ENCODE measurements at places on chromosomes 5 and 9.

- DNase-seq, result no peak
These were observed 233.2 kb upstream of the RFX3 start for GRCh38 chr9:3758816-3759576.

GRCh38 chr9:121876255-121876654, 216.9 kb downstream of the TTLL11 start:
- no peak for DNase-seq

GRCh38 chr5:10595672-10596309, 31.9 kb downstream of the ANKRD33B start:
- DNase-seq, result no peak

- no peak for DNase-seq
These were observed 88.2 kb downstream of the PRRT1B start for GRCh38 chr9:131633491-131634031.

GRCh38 chr5:119284031-119284430, 71.8 kb upstream of the TNFAIP8 start:
- DNase-seq, result no peak

DNA sequence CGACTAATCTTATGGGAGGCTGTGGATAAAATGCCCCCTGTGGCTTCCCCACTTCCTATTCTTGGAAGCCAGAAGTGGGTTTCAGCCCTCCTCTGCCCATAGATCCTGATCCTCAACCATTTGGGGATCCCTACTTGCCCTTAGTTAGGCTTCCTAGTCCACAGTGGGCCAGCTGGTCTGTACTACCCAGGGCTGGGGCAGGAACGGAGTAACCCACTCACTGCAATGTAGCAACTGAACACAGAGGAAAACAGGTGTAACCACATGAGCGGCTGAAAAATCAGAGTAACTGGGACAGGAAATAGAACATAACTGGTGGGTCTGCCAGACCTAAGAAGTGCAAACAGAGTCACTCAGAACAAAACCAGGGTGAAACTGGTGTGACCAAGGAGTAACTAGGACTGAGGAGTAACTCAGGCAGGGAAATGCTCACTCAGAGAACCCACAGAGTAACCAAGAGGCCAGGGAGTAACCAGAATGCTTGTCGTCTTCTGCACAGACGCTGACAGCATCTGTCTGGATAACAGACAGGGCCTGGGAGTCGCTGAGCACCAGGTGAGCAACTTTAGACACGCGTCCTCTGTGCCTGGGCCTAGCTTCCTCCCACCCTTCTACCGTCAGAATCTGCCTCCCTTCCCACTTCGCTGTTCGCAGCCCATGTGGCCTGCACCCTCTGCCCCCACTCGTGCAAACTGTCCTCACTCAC, 1.0 kb downstream of the AQP3 start:
- no peak for DNase-seq

DNA sequence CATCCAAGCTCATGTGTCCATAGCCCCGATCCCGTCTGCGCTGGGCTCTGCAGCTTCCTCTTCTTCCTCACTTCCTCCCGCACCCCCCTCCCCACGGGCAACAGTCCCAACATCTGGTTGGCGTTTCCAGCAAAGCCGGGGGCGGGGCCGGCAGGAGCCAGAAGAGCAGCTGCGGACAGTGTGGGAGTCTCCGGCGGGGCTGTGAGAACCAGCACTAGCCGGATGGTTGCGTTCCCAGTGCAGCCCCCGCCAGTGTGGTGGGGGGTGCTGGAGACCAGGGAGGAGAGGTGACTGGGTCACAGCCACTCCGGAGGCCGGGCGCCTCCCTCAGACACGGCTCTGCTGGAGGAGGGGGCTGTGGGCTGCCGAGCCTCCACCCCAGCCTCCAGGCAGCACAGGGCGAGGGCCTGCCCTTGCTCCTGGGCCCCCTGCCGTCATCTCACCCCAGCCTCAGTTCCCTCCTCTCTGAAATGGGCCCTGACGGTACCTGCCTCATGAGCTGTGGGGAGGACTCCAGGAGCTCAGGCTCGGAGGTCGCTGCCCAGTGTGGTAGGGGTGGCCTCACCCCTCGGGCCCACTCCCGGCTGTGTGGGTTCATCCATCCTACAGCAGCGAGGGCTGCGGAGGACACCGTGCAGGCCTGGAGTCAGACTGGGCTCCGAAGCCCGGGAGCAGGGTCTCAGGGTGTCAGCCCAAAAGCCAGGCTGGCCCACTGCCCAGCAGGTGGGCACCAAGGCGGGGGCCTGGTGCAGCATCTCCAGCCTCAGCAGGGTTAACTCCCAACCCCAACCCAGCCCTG, 41.5 kb upstream of the NOTCH1 start:
- DNase-seq, result no peak

DNA sequence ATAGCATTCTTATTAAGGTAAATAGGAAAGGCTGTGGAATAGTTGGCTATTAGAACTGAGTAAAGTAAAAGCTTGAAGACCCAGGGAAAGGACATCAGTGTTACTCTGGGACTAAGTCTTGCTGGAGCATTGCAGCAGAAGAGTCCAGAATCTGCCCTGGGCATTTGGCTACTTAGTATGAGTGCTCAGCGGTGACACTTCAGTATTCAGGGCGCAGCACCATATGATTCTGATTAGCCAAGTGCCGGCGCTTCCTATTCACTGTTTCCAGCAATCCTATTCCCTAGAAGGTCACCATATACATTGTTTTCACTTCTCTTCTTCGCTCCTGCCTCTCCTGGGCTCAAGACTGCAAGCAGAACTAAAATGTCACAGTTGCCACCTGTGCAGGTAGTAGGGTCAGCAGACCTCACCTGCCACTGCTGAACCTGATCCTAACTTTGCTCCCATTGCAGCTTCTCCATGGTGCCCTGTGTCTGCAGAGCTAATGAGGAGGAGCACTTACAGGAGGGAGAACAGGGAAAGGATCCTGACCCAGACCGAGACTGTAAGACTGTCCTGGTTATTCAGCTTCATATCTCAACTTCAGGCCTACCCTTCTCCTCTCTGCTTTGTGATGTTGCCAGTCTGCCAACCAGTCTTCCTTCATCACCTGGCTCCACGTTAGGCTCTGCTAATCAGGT, 313.6 kb upstream of the PIK3R1 start:
- DNase-seq, result no peak

DNA sequence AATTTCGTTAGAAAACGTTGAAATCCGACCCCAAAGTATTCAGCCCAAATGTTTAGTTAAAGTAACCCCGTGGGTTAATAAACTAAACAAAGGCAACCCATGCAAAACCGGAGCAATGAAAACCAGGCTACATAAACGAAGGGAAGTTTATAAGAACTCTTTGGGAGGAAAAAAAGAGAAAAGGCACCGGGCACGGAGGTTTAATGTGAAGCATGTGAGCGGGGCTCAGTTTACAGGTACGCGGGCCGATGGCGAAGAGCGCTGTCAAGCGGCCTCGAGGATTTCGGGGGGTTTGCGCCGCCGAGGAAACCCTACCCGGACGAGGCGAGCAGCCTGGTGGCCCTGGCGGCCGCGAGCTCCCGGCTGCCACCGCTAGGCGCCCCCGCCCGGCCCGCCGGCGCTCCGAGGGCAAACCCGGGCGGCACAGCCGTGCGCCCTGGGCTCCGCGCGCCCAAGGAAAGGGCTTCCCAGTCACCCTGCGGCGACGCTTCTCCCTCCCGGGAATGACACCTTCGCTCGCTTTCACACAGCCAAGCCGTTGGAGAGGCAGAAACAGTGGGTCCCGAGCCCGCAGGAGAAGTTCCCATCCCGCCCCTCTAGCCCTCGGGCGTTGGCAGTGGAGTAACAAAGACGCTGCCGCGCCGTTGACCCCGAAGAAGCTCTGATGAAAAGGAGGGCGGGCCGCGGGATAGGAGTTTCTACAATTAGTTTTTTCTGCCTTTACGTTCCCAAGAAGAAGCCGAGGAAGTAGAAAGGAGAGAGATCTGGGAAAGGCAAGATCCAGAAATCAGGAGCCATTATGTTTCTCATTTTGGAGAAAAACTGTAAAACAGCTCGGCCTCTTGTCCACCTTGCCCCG, 126.0 kb downstream of the TMEM174 start:
- no peak for DNase-seq

DNA sequence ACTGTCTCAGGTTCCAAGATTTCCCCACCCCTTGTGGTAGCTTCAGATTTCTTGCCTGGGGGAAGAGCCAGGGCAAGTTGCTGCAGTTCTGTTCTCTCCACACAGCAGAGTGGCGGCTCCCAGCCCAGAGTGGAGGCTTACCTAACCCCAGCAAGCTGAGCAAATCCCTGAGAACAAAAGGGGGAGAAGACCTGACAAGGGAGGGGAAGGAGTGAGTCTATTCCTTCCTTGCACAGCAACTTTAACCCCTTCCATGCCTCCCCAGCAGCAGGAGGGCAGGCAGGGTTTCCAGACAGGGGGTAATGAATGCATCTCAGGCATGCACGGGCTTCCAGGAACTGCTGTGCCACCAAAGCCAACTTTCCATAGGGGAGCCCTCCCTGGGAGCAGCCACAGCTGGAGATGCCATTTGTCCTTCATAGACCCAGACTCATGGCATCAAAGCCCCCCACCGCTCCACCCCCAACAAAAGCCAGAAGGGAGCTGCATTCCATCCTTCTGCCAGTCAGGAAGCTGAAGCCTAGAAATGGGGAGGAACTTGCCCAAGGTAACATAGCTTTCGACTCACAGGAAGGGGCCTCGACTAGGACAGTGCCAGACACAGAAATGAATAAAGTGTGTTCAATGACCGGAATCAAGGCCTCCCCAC, 28.8 kb upstream of the FAT2 start:
- no peak for DNase-seq

DNA sequence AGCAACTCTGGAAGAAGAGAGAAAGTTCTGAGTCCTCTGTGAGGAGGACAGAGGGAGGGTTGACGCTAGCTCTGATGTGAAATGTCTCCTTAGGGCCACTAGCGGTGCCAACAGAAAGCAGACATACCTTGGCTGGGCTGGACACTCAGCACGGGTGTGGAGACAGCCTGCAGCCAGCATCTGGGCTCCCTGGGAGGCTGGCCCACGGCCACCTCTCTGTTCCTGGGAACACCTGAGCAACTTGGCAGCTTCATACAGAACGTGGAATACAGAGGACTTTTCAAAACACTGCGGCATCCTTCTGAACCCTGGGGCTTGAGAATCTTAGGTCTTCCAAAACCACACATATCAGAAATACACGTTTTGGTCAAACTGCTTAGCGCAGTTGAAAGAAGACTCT, 269.1 kb downstream of the FSTL4 start:
- DNase-seq, result no peak

- DNase-seq, result no peak
These were observed 42.5 kb downstream of the GTF3C4 start for GRCh38 chr9:132712753-132713152.

- DNase-seq, result no peak
These were observed 11.1 kb upstream of the SPATA31E1 start for GRCh38 chr9:87871425-87872078.

GRCh38 chr5:58466939-58467338, 7.1 kb upstream of the PLK2 start:
- no peak for DNase-seq

DNA sequence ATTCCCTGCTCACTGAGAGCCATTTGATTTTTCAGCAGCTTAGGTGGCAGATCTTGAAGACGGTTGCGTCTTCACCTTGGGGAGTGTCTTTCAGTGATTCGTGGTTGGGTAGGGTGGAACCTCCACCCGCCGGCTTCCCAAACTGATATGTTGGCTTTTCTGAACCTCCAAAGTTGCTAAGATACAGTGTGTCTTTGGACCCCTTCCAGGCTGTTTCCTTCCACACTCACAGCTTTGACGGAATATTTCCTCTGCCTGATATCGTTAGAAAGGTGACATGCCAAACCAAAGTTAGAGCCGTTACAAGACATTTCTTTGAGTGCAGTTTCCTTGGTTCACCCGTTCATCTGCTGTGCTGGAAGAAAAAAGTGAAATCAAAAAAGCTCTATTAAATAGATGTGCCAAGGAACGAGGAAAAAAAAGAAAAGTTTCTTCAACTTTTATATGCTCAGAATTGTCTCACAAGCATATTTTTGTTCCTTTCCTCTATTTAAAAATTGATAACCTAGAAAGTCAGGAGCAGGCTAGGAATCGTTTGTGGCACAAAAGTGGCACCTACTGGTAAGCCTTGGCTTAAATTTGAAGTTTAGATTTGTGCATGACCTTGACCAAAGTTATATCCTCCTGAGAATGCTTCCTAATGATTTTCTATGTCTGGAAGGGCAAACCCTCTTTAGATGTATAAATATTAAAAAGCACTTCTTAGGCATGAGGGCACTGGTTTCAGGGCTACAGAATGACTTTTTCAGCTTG, 270.7 kb upstream of the WWC1 start:
- DNase-seq, result no peak

- DNase-seq, result no peak
These were observed 114.3 kb downstream of the DEPDC1B start for GRCh38 chr5:60585618-60586017.

GRCh38 chr5:6407558-6408259, 29.4 kb upstream of the MED10 start:
- DNase-seq, result no peak

DNA sequence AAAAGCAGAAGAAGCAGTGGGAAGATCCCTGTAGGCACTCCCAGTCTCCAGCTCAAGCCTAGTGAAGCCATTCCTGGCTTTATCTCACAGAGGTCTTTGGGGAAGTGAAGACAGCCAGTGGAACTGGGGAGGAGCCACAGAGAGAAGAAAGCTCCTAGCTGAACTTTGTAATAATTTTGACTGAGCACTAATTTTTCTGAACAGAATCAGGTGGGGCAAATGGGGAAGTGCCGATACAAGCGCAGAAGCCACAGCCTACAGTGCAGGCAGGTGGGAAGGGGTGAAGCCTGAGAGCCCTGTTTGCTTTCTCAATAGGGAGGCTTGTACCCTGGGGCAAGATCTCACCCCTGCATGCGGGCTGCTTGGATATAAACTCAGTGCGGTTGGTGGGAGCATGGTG, 48.4 kb upstream of the SNAPC3 start:
- no peak for DNase-seq

DNA sequence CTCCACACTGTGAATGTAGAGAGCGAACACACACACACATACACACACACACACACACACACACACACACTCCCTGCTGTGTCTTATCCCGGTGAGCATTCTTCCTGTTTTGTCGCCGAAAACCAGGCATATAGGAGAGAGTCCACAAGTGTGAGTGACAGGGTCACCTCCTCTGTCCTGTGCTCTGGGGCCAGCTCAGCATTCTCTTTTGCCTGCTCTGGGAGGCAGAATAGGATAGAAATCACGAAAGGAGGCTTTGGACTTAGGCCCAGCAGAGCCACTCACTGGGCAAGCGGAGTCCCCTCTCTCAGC, 3.0 kb downstream of the LAMC3 start:
- no peak for DNase-seq

DNA sequence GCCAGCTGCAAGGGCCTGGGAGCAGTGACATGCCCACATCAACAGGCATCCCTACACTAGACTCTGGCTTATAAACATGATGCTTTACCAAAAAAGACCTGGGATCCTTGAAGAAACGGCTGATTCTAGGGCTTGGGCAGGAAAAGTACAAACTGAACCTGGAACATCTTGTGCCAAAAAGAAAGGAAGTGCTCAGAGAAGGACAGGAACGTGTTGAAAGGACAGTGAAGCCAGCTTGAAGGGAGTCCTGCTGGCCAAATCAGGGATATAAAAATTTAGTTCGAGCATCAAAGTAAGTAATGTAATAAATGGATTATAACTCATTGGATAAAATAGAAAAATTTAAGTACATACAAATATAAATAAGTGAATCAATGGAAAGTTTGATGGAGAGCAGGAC, 58.1 kb downstream of the ALDH7A1 start:
- no peak for DNase-seq

- no peak for DNase-seq
These were observed 13.0 kb upstream of the CEP120 start for GRCh38 chr5:123436201-123436600.

All from NCI-H774 (cell line).